Pons (tissue), 1 donor: ENCODE measurements at places on chromosomes 12 and 14.
A peak's percentile ranks its signal among the peaks of the same experiment; 100 is the strongest.

DNA sequence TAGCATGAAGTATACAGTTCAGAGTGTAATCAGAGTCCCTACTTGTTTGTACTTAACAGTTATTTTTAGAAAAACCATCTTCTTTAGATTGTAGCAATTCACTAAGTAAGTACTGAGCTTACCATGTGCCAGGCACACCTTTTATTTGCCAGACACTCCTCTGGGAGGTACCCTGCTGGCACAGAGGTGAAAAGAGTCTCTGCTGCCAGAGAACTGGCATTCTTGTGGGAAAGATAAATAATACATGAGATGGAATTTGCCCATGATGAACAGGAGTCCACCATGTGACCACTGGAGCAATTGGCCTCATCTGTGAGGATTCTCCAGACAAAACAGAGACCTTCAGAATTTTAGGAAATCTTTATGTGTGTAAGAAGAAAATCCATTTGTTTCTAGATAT lies 199.3 kb upstream of the SLC16A7 start:
- no peak for DNase-seq

- DNase-seq = no peak
Observed at GRCh38 chr14:94394025-94394493, 5.7 kb upstream of the SERPINA1 start.

- DNase-seq = no peak
Observed at GRCh38 chr14:105711841-105712460, 185.6 kb downstream of the TMEM121 start.

GRCh38 chr12:75459755-75460154 lies 20.8 kb upstream of the GLIPR1 start:
- DNase-seq = no peak

DNA sequence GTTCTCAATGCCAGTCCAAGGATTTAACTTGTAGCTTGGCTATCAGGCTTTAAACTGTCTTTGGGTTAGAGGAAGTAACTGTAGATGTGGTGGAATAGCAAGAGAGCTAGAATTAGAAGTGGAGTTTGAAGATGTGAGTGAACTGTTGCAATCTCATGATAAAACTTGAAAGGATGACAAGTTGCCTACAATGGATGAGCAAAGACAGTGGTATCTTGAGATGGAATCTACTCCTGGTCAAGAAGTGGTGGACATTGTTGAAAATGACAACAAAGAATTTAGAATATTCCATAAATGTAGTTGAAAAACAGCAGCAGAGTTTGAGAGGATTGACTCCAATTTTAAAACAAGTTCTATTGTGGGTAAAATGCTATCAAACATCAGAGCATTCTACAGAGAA lies 199.0 kb downstream of the DUSP6 start:
- peak; percentile 35 for DNase-seq

DNA sequence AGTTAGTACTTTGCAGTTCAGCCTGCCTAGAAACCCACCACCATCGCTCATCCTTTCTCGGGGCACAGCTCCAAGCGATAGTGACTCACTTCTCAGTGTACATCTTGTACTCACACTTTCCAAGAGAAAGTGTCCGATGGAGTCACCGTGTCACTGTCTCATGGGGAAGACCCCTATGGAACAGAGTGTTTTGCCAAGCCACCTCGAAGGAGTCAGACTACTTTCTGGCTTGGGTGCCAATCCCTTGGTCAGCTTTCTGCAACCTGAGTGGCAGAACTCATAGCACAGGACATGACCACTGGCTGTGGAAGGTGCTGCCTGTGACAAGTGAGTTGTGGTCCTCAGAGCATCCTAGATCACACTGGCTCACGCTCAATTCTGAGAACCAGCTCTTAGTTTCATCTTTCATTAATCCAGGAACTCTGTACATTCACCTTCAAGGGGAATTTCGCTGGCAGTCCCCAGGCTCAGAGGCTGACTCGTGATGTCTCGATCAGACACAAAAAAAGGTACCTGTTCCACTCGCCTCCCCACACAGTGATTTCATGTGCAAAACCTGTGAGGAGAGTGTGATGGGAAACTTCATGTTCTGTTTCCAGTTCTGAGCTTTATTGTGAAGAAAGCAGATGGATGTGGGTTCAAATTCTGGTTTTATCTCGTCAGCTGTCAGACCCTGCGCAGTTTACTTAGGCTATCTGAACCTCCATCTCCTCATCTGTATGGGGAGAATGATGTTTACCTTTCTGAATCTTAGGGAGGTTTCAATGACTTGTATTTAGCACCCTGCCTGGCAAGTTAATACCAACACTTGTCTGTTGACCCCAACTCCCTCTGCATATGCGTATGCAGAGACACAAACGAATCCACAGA lies 127.3 kb upstream of the CCND2 start:
- DNase-seq = no peak

DNA sequence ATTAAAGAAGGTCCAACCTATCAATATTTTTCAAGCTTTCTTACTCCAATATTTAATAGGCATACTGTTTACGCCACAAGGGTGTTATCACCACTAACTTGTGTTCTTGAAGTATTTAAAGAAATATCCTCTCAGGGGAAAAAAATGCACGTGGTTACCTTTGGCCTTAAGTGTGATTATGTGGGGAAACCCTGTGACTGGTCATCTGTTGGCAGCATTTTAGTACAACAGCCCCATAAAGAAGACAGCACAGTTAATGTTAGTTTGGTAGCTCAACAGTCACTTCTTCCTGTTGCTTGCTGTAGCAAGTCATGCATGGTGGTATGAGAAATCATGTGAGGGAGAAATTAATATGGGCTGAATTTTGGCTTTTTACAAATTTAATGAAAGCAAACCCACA lies 1021.5 kb upstream of the TMEM132C start:
- DNase-seq = no peak

DNA sequence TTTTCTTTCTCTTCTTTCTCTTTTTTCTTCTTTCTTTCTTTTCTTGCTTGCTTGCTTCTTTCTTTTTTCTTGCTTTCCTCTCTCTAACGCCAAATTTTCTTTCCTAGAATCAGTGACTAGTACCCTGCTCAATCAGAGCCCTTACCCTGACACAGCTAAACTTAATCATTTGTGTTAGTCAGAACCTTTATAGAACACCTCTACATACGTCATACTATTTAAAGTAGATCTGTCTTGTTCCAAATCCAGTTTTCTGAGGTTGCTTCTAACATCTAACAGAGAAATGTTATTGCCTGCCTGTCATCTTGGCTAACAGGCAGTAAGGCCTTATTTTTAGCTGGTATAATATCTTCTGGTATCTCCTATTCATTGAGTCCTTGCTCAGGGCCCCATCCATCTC lies 65.5 kb upstream of the MYF6 start:
- no peak for DNase-seq

GRCh38 chr12:121717041-121717699 lies 4.6 kb downstream of the TMEM120B start:
- no peak for DNase-seq

GRCh38 chr12:27822076-27822712 lies 42.2 kb upstream of the MANSC4 start:
- DNase-seq = no peak
